ENCODE measurements at places on chromosomes 13 and 19. TPM values are rescaled to one million over a fixed set of nuclear protein-coding genes. Genes with fewer than 3 reads are reported as not detected.
A peak's percentile ranks its signal among the peaks of the same experiment; 100 is the strongest.

RDH8 gene
- total RNA-seq: not detected

HCN2 gene
- 2.1 TPM for total RNA-seq

FXYD1 gene
- total RNA-seq: 2.4 TPM

PDX1 gene
- total RNA-seq: not detected

EDNRB gene
- not detected for total RNA-seq

ZNF77 gene
- 2.0 TPM for total RNA-seq

KCTD4 gene
- total RNA-seq: not detected

ZNF836 gene
- total RNA-seq: 24.1 TPM

DNA sequence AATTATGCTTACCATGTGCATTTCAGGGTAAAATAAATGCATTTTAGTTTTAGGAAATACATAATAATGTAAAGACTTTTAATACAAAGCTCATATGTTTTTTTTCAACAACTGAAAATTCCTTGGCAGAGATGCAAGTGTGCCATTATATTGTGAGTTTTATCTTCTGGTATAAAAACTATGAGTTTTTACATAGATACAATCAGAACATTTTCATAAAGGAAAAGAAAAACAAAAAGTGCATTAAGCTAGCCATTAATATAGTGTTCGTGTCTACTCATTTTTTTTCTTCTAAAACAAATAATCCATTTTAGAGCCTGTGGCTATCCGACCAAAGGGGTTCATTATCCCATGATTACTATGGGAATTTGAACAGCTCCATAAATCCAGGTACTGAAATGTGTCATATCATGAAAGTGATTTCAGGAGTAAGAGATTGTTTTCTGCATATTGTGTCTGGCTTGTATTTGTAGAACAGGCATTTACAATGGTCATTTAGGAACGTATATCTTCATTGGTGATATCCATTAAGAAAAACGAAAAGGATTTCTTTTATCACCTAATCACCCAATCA is 236.9 kb upstream of the SLC10A2 start:
- no peak overlapping the region for H3K27ac ChIP-seq
- H3K4me1 ChIP-seq: no peaks in the 10 kb centered on the region
- DNase-seq: no peak

GRCh38 chr13:80012251-80012650 is 328.7 kb downstream of the SPRY2 start:
- no peaks in the 10 kb centered on the region for H3K27me3 ChIP-seq
- DNase-seq: no peak
- no peak overlapping the region for H3K27ac ChIP-seq
- H3K36me3 ChIP-seq: no peaks in the 10 kb centered on the region
- H3K4me3 ChIP-seq: no peak overlapping the region

DNA sequence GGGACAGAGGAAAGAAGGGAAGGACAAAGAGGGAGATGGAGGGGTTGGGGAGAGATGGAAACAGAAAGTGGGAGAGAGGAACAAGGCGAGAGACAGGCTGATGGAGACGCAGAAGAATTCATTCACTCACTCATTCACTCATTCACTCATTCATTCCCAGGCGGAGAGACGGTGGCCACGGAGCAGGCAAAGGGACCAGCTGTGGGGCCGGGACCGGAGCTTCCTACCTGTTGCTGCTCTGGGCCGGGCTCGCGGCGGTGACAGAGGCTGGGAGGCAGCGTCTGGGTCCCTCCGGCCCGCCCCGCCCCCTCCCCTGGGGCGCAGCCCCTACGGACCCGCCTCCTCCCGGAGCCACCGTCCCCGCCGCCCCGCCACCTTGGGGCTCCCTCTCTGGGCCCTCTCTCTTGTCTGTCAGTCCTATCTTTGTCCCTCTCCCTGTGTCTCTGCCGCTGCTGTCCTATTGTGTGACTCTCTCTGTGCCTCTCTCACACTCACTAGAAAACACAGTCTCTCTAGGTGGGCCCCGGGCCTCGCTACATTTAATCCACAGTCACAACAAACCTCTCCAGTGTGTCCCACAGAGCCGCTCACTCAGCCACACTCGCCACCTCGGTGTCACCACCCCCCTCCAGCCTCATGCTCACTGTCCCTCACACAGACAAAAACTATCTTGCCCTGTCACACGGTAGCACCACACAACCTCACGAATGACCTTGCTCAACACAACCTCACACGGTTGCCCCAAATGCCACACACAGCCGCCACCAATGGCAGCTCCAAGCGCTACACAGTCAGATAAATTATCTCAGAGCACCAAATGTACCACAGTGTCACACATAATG is at the start of gene GNG8:
TSS of gene GNG8 (minus strand) at position 283 of the 842 bp plus-strand sequence. CDS start 1,520 bp downstream, outside the sequence.
- no peak within 1 kb of the TSS for H3K4me3 ChIP-seq
- DNase-seq: no peak
- H3K36me3 ChIP-seq: no peaks in the 10 kb centered on the region
- H3K27ac ChIP-seq: no peak within 1 kb of the TSS

GRCh38 chr13:27442071-27442647 is 8.2 kb downstream of the MTIF3 start:
- H3K4me1 ChIP-seq: peaks cover 65% of the 10 kb centered on the region
- peak overlapping the region; percentile 25 for H3K4me3 ChIP-seq
- DNase-seq: no peak
- peak overlapping the region; percentile 53 for H3K27ac ChIP-seq

DNA sequence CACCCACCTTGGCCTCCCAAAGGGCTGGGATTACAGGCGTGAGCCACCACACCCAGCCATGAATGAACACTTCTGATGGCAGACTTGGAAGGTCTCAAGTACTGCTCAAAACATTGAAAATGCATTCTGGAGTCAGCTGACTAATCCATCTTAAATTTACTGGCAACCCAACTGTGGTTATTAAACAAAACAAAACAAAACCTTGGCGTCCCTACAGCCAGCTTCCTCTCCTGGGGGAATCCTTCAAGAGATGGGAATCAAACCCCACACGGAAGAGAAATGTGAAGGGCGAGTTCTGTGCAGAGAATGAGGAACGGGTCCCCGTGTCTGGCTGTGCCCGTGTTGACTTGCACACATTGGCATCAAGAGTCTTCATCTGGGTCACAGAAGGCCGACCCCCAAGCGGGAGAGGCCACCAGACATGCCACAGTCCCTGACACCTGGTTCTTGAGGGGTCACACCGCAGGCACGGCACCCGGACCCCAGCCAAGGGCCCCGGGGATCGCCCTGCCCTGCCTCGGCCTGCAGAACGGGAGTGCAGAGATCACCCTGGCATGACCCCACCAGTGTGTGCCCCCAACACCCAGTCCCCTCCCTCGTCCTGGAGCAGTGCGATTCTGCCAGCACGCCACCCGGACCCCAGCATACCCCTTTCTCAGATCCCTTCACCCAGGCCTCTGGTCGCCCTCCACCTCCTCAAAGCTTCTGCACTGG is 3.2 kb downstream of the MAP2K2 start:
- DNase-seq: no peak
- H3K27ac ChIP-seq: no peak overlapping the region
- H3K36me3 ChIP-seq: peaks cover 26% of the 10 kb centered on the region
- peaks cover 40% of the 10 kb centered on the region for H3K4me1 ChIP-seq
- H3K4me3 ChIP-seq: no peak overlapping the region
- H3K27me3 ChIP-seq: no peaks in the 10 kb centered on the region

DNA sequence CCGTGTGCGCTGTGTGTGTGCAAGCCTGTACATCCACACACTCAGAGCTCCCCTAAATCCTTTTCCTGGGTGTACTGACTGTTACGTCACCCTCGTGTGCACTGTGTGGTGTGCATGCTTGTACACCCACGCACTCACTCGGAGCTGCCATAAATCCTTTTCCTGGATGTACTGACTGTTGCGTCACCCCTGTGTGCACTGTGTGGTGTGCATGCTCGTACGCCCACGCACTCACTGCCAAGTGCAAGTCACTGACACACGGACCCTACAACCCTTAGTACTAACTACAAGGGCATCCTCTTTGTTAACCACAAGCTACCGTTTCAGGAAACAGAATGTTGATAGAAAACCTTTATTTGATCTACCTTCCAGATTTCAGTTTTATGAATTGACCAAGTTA is 983.4 kb downstream of the EFNB2 start:
- H3K4me3 ChIP-seq: no peak overlapping the region
- no peaks in the 10 kb centered on the region for H3K4me1 ChIP-seq
- no peak overlapping the region for H3K27ac ChIP-seq

GRCh38 chr19:22088541-22089144 is 36.4 kb downstream of the ZNF257 start:
- no peak overlapping the region for H3K4me3 ChIP-seq
- no peaks in the 10 kb centered on the region for H3K36me3 ChIP-seq
- H3K27ac ChIP-seq: no peak overlapping the region
- no peaks in the 10 kb centered on the region for H3K4me1 ChIP-seq
- no peaks in the 10 kb centered on the region for H3K27me3 ChIP-seq
- no peak for DNase-seq

DNA sequence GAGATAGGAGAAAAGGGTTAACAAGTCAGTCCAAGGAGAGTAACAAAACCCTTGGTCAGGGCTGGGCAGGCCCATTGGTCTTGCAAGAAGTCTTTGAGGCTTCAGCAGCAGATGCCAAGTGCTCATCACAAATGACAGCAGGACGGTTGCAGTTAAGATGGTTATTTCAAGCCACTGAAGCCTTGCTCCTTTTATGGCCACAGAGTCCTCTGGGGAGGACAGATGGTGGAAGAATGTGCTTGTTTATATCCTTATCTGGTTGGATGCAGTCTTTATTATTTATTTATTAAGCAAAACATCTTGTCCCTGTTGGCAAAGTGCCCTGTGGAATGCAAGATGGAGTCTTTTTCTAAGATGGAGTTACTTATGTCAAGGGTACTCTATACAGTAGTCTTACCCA is 19.2 kb upstream of the ZNF331 start:
- no peaks in the 10 kb centered on the region for H3K27me3 ChIP-seq
- DNase-seq: no peak
- no peak overlapping the region for H3K4me3 ChIP-seq

DNA sequence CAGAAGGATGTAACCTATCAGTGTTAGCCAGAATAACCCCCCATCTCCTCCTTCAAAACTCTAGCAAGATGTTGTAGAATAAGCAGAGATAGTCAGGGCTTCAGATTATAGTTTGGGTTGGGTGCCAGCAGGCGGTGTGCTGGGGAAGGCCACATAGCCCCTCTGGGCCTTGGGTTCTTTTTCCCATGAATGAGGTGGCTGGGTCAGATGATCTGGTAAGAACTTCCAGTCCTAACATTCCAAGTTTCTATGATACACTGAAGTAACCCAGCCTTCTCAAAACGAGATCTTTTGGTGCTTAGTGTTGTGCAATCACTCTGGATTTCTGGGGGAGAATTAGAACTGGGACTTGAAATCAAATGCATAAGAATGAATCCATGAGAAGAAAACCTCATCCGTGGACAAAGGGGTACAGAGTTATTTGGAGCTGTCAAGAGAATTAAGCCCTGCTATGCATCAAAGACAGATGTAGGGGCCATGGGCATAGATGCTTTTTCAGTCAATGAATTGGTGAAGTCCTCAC is 810 bp downstream of the CBY2 start:
- no peak overlapping the region for H3K27ac ChIP-seq
- H3K36me3 ChIP-seq: no peaks in the 10 kb centered on the region
- H3K4me1 ChIP-seq: no peaks in the 10 kb centered on the region
- H3K27me3 ChIP-seq: no peaks in the 10 kb centered on the region

DNA sequence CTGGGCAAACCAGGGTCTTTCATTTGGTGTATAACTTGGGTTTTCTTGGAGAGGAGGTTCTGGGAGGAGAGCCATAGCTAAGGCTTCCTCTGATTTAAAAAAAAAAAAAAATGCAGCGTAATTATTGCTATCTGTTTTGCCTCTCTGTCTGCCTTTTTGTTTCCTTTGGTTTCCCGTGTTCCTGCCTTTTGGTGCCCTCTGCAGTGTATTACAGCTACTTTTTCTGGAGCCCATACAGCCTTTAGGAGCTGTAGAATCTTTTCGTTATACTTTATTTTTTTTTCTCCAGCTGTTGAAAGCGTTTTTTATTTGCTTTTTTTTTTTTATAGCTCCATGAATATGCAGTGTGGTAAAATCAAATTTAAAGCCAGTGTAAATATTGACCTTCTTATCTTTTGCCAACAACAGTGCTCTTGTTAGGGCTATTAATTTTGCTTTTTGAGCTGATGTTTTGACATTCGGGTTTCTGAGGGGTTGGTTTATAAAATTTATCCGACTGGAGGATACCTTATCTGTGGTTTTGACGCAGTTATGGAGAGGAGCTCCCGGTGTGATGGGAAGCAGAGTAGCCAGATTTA is 38.1 kb downstream of the ZNF493 start:
- no peaks in the 10 kb centered on the region for H3K36me3 ChIP-seq
- H3K4me1 ChIP-seq: no peaks in the 10 kb centered on the region
- DNase-seq: no peak
- H3K4me3 ChIP-seq: no peak overlapping the region
- H3K27me3 ChIP-seq: no peaks in the 10 kb centered on the region

DNA sequence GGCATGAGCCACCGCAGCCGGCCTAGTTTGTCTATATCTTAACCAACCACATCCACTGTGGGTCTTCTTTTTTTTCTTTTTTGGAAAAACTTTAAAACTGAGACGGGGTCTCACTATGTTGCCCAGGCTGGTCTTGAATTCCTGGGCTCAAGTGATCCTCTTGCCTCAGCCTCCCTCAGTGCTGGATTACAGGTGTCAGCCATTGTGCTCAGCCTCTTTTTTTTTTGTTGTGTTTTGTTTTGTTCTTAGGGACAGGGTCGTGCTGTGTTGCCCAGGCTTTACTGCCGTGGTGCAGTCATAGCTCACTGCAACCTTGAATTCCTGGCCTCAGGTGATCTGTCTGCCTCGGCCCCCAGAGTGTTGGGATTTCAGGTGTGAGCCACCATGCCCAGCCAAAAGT is 7.4 kb downstream of the SNRNP70 start:
- H3K4me3 ChIP-seq: no peak overlapping the region
- no peaks in the 10 kb centered on the region for H3K27me3 ChIP-seq
- H3K27ac ChIP-seq: no peak overlapping the region
- H3K36me3 ChIP-seq: peaks cover 81% of the 10 kb centered on the region
- no peak for DNase-seq

GRCh38 chr19:53365899-53366493 is 491 bp downstream of the ZNF525 start:
- no peak for DNase-seq
- peak overlapping the region; percentile 77 for H3K27ac ChIP-seq
- peak overlapping the region; percentile 74 for H3K4me3 ChIP-seq
- H3K27me3 ChIP-seq: no peaks in the 10 kb centered on the region
- peaks cover 19% of the 10 kb centered on the region for H3K4me1 ChIP-seq

- peaks cover 16% of the 10 kb centered on the region for H3K4me1 ChIP-seq
- no peak overlapping the region for H3K27ac ChIP-seq
- peaks cover 2% of the 10 kb centered on the region for H3K36me3 ChIP-seq
- H3K27me3 ChIP-seq: peaks cover 5% of the 10 kb centered on the region
- no peak overlapping the region for H3K4me3 ChIP-seq
- no peak for DNase-seq
Observed at GRCh38 chr19:35553385-35554000, 8.1 kb downstream of the TMEM147 start.

GRCh38 chr19:782878-783668 is 14.2 kb upstream of the PTBP1 start:
- H3K36me3 ChIP-seq: no peaks in the 10 kb centered on the region
- DNase-seq: no peak
- peaks cover 2% of the 10 kb centered on the region for H3K27me3 ChIP-seq
- H3K4me1 ChIP-seq: no peaks in the 10 kb centered on the region
- no peak overlapping the region for H3K4me3 ChIP-seq
- H3K27ac ChIP-seq: no peak overlapping the region

- no peaks in the 10 kb centered on the region for H3K36me3 ChIP-seq
- H3K27ac ChIP-seq: no peak overlapping the region
- H3K4me1 ChIP-seq: peaks cover 31% of the 10 kb centered on the region
- peak overlapping the region; percentile 55 for H3K4me3 ChIP-seq
- DNase-seq: no peak
- no peaks in the 10 kb centered on the region for H3K27me3 ChIP-seq
Observed at GRCh38 chr19:40191836-40192646, 815 bp downstream of the MAP3K10 start.
